ENCODE measurements at places on chromosomes 16 and 17.

DNA sequence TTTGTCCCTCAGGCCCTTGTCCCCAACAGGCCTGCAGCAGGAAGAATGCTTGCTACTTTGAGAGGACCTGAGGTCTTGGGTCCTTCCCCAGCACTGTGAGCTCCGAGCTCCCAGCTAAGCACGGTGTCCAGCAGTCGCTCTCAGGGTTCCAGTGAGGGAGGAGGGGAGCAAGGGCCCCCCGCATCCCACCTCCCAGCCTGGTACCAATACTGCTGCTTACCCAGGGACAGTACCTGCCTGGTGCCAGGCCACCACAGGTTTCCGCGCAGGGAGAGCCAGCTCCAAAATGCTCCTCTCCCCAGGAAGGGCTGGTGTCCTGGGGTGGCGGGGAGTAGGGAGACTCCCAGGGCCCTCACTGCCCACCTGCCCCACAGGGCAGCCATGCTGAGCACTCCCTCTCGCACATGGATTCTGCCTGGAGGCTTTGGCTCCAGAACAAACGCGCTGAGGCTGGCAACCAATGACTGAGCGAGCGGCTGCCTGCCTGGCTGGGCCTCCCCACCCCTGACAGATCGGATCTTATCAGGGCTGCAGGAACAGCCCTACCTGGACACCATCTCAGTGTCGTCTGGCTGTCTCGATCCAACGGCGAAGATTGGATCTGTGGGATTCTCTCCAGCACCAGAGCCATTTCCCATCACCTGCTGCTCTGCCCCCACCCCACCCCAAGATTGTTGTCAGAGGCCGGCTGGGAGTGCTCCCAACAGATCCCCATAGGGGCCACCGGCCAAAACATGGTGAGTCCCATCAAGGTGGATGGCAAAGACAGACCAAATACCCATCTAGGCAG, 2.4 kb downstream of the DOK4 start:
- no peak for DNase-seq

GRCh38 chr16:30567991-30568638, 3.4 kb downstream of the ZNF688 start:
- DNase-seq: no peak

DNA sequence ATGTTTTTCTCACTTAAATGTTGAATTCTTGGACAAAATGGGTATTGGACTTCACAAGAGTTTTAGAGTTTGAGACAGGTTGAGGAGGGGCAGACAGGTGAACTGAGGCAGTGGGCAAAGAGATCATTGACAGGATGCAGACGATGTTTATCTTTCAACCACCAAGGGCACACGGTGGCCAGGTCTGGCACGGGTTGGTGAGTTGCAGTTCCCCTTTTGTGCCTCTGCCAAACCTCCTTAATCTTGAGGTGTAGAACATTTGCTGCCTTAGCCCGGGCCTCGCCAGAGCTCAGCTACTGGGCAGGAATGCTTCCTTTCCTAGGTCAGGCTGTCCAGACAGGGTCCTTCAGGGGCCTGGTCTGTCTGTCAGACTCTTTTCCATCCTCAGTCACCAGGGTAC, 567.4 kb upstream of the SOX9 start:
- no peak for DNase-seq

DNA sequence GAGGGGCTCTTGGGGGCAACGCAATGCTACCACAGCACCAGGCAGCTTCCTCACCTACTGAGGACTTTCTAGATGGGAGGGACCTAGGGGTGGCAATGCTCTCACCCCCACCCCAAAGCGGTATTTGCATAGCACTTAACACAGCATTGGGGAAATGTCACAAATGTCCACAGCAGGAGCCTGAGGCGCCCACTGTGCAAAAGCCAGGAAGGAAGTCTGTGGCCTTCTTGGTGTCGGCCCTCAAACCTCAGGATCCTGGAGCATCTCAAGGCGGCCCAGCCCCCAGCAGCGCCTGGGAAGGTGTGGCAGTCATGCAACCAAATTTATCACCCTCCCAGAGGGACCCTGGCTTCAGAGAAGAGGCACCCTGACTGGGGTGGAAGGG, 45.3 kb downstream of the WNT3 start:
- no peak for DNase-seq

GRCh38 chr16:50519001-50519400, 29.2 kb upstream of the NKD1 start:
- no peak for DNase-seq

GRCh38 chr17:41264599-41264998, 579 bp upstream of the KRTAP9-6 start:
- no peak for DNase-seq

DNA sequence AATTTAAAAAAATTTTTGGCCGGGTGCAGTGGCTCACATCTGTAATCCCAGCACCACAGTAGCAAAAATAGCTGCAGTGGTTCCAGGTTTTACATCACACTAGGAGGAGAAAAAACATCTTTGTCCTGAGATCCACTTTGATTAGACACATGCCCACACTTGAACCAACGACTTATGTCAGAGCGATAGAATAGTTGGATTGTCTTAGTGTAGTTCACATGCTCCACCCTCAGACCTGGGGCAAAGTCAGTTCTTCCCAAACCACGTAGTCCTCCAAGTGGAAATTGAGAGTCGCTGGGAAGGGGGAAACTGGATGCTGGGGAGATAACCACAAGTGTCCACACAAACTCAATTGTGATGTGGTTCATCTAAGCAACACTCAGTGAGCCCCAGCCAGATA, 11.4 kb upstream of the ITGAM start:
- DNase-seq: no peak

GRCh38 chr16:22635801-22636200, 125.1 kb downstream of the NPIPB5 start:
- no peak for DNase-seq

DNA sequence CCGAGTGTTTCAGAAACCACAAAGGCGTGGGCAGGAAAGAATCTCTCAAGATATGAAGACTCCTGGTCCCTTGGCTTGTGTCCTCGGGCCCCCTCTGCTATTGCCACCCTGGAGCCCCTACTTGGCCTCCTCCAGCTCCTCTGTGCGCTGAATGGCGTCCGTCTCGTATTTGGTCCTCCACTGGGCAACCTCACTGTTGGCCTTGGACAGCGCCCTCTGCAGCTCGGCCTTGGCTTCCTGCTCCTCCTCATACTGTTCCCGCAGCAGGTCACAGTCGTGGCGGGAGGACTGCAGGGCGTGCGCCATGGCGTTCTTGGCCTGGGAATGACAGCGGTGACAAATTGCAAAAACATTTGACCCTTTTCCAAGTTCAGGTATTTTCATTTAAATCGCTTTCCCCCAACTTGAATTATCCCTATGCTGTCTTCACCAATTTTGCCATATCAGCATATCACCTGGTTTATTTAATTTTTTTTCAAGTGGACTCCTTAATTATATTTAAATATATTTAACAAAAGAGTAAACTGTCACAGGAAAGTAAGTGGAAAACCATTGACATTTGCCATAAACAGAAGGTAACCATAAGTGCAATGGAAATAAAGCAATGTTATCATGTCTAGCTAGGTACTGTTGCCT, 59.7 kb downstream of the MYH13 start:
- no peak for DNase-seq

DNA sequence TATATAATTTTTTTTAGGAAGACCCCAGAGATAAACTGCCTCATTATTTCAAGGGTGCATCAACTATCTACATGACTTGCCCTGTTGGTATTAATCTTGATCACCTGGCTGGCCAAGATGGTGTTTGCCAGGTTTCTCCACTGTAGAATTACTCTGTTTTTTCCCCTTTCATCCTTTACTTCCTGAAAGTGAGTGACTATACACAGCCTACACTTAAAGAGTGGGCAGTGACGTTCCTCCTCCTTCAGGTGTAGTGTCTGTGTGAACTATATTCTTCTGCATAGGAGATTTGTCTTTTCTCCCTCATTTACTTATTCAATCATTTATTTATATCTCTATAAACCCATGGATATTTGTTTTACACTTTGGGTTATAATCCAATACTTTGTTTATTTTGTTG, 246.7 kb downstream of the IRF8 start:
- DNase-seq: no peak

GRCh38 chr16:49563666-49564065, 190.1 kb downstream of the C16orf78 start:
- DNase-seq: no peak

DNA sequence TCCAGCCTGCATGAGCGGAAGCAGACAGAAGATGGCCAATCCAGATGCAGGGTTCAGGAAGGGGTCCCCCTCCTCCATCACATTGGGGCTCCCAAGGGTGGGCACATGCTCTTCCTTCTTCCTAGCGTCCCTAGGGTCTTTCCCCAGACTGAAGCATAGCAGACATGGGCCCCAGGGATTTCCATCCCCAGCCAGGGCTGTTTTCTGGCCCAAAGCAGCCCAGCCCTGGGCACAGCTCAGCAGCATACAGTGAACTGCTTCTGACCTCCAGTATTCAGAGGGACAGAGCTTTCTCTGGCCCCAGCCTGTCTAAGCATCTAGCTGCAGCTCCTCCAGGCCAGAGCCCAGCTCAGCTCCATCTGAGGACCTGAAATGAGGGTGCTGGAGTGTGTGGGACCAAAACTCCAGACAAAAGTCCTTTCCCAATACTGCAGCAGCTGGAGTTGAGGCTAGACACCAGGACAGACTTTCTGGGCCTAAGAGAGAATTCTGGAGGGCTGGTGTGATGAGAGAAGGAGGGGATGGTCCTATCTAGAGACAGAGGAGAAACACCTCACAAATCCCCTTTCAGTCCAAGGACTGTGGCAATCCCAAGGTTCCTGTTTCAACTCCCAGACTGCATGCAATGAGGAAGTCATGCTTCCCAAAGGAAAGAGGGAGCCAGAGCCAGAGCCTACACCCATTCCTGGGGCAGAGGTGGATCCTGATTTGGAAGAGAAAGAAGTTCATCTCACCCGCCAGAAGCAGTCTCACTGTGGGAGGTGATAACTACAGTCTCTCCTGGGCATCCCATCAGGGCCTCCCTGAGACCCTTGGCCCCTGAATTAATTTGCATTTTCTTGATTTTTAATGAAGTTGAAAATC, 4.5 kb upstream of the FOXN1 start:
- no peak for DNase-seq

DNA sequence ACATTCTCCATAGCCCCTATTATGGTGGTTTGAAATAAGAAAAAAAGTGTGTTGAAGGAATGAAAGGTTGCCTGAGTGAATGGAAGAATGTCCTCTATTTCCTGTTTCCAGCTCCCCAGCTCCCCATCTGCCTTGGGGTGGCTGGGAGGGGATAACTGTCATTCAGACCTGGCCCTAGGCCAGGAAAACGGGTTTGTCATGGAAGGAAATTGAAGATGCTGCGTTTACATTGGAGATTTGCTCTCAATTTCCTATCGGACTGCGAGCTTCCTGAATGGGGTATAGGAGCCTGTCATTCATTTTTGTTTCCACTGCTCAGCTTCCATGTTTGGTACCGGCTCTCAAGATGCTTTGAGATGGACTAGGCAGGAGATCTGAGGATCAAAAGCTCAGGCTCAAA, 2.2 kb upstream of the FZD2 start:
- DNase-seq: no peak

- DNase-seq: no peak
Measured at GRCh38 chr16:29645694-29646187, 17.3 kb upstream of the SPN start.

GRCh38 chr16:30335598-30336474, 19.3 kb downstream of the CD2BP2 start:
- DNase-seq: peak; percentile 10

GRCh38 chr17:19897090-19897837, 29.5 kb upstream of the ULK2 start:
- peak; percentile 22 for DNase-seq

DNA sequence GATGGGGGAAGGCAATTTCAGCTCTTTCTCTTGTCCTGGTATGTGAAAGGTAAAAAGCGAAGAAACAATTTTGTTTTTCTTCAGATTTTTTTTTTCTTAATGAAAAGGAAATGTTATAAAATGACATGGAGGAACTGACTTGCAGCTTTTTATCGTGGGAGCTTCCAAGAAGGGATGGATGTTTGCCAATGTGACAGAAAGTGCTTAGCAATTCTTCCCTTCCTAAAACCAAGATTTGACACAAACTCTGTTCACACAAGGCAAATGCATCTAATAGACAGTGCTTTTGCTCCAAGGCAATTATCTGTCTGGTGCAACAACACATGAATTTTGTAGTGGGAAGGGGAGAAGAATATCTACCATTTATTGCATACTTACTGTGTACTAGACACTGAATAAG, 988.5 kb downstream of the CDH11 start:
- DNase-seq: no peak

- DNase-seq: no peak
Measured at GRCh38 chr17:31493656-31494155, 102.2 kb downstream of the RAB11FIP4 start.

- no peak for DNase-seq
Measured at GRCh38 chr16:77758046-77758445, 30.3 kb upstream of the VAT1L start.

DNA sequence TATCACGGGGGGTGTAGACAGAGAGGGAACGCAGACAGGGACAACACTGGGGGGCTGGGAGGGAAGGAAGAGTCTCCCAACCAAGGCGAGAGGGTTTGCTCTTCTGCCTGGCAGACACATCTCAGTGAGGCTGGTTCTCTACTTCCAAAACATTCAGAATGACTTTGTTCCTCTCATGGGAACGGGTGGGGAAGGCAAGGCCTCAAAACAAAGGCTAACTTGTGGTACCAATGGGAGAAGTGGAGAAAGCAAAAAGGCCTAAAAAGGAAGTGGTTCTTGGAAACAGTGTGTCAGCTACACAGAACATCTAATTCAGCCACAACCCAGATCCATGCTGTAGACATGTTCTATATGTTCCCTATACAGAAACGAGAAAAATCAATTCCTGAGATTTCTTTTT, 7.5 kb downstream of the FLOT2 start:
- no peak for DNase-seq

DNA sequence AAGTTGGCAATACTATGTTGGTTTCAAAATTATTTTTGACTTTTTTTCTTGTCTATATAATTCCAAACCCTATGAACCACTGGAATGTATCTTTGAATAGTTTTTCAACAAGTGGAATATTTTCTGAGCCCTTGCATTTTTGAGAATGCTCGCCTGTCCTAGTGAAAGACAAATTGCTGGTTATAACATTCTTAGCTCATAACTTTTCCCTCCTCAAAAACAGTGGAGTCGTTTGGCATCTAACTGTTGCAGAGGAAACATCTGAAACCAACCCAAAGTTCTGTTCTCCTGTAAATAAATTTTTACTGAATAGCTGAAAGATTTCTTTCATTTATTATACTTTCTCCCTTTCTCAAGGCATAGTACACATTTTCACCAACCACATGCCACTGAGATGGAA, 11.3 kb upstream of the COX10 start:
- no peak for DNase-seq

GRCh38 chr16:75377729-75378386, 55.4 kb downstream of the CFDP1 start:
- no peak for DNase-seq

DNA sequence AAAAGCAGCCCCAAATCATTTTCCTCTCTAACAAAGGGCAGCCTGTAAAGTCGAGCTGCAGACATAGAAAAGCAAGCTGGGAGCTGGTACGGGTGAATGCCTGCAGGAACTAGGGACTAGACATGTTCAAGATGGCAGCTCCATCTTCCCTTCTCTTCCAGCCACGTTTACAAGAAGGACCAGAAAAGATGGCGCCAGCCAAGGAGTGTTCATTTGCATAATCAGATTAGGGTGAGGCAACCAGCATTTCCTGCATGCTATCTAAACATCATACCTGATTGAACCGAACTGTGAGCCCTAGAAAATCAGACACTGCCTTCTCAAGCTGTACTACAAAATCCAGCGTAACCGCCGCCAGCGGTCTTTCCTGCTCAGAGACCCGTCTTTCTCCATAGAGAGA, 896.8 kb downstream of the CDH11 start:
- no peak for DNase-seq
